ENCODE measurements at places on chromosomes 4 and X.

GRCh38 chrX:8377041-8377440 lies 87.6 kb upstream of the VCX3B start:
- DNase-seq, result no peak

DNA sequence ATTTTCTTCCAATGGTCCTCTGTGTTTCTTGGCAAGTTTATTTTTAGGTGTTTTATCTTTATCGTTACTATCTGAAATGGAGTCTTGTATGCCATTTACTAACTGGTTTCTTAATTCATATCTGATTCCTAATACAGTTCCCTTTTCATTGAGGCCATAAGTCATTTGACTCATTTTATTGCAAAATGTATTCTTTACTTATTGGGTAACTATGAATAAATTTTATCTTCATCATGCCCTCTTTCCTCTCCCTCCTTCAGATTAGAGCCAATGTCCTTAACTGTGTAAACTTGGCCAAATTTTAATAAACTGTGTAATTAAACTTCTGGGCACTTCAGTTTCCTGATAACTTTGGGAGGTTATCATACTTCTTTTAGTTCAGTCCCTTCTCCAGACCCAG lies 19.3 kb upstream of the MSMO1 start:
- DNase-seq, result no peak

DNA sequence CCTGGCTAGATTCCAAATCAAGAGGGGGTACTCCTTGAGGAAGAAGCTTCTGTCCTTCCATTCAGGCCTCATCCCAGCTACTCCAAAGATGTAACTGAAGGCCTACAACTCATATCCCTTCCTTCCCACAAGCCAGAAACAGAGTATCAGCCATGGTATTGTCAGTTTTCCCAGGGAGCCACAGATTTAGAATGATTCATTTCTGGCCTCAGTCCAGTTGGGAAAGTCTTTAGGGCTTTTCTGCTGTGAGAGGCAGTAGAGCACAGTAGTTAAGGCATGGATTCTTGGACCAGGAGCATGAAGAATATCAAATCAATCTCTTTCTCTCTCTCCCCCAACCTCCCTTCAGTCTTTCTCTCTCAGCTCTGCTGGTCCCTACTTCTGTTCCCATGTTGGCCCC lies 505.0 kb downstream of the BCOR start:
- DNase-seq, result no peak

- DNase-seq, result no peak
Observed at GRCh38 chrX:53155512-53156206, 61.7 kb downstream of the KANTR start.

All from nucleus accumbens (tissue), 56 donors.